Activated T-cell treated with anti-CD3 and anti-CD28 coated beads for 48 hours (primary cell): ENCODE measurements at places on chromosomes 1 and 21.

DNA sequence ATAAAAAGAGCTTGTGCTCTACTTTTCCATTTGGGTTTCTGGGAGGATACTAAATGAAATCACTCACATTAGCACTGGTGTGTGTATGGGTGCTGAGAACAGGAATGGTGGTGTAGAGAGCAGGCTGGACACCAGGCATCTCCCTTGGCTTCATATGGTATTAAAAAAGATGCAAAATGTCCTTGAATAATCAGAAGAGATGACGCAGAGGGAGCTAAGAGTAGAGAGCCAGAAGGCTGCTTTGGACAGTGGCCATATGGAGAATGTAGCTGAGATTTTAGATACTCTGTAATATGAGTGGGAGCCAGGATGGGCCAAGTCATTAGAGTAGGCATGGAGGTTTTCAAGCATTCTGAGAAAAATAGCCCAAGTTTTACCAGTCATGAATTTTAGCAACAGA lies 112.3 kb upstream of the ZRANB2 start:
- DNase-seq, result no peak

GRCh38 chr1:19044975-19045831 lies 88.7 kb upstream of the IFFO2 start:
- DNase-seq, result no peak

DNA sequence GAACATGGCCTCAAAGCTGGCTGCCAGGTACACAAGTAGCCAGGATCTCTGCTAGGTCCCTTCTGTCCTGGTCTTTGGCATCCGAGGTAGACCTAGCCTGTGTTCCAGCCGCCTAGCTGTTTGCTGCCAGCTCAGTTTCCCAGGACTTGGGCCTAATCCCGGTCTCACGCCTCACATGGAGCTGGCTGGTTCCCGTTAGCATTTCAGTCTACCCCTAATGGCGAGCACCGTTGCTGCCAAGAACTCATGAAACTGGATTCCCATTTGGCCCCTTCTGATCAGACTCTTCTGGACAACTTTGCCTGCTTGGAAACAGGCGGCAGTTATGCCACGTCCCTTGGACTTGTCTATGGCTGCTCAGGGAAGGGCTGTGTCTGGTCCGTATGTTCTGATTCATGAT lies 26.2 kb upstream of the HHAT start:
- DNase-seq, result no peak

DNA sequence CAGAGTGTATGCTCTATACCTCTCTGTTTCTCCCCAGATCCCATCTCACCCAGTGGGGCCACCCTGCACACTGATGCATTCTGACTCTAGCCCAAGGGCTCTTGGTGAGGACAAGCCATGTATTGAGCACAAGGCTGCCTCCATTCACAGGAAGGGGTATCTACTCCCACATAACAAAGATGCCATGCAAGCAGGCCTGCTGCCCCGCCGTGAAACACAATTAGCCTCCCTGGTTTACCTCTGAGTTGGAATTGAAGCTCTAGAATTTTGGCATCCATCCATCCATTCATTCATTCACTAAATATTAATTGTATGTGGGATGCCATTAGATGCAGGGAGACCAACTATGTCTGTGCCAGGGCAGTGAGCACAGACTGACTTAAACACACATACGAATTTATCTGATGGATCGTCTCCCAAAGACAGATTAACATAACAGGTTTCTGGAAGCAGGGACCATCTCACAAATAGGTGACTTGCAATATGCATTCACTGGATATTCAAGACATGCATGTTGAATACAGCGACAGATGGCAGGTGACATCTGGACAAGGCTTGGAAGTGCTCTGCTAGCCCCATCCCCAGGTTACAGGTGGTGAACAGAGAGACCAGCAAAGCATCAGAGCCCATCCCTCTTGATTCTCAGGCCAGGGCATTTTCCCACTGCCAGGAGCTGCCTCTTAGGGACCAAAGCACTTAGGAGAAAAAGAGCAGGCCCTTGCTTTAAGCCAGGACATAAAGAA lies 34.3 kb downstream of the TRABD2B start:
- no peak for DNase-seq

DNA sequence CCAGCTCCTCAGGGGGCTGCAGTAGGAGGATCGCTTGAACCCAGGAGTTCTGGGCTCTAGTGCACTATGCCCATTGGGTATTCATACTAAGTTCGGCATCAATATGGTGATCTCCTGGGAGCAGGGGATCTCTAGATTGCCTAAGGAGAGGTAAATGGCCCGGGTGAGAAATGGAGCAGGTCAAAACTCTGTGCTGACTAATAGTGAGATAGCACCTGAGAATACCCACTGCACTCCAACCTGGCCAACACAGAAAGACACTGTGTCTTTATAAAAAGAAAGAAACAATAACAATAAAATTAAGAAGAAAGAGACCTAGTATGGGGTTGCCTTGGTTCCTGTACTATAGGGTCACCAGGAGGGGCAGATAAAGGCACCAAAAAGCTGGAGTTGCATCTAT lies 13.7 kb upstream of the DUSP12 start:
- no peak for DNase-seq

DNA sequence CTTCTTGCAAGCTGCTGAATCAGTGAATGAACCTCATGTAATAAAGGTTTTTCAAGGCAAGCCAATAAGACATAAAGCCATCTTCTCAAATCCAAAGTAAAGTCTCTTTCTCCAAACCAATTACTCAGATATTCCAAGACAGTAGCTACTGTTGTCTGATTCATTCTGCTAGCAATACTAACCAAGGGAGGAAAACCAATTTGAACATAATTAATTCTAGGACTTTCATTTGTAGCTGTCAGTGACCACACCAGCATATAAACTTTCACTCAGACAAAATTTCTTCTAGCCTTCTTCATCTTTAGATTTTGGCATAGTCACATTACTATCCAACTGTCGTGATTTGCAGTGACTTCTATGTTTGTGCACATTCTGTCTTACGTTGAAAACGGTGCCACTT lies 10.5 kb upstream of the INTS3 start:
- DNase-seq, result no peak

- DNase-seq, result no peak
These were observed 244.7 kb downstream of the PTPRU start for GRCh38 chr1:29481031-29481430.

DNA sequence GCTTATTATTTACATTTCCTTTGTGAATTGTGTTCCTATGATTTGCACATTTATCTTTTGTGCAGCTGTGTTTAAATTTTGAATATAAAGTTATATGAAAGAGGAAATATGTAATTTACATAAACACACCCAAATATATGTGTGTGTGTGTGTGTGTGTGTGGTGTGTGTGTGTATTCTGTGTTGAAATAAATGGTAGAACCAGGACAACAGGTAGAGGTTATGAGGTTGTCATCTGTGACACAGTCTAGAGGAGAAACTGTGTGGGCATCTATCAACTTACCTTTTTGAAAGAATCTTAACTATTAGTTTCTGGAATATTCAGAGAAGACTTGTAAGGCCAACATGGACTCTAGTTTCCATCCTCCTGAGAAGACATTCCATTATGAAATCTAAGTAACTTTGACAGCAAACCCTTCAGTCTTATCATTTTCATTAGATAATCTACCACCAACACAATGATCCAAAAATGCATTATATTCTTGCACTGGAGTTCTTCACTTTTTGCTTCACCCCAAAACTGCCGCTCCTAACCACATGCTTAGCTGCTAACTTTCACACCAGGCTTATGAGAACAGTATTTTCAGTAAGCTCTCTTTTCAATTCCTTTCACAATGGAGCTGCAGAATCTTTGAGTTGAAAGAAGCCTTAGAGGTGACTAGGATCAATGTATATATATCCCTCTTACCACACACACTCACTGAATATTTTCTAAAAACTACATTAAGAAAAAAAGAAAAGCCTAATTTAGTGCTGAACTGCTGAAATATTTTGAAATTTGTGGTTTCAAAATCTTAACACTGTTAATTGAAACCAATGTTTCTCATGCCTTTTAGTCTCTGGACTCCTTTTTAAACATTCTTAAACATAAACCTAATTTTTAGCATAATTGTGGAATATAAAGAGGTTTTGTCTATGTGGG lies 21.8 kb downstream of the PTPRC start:
- no peak for DNase-seq

DNA sequence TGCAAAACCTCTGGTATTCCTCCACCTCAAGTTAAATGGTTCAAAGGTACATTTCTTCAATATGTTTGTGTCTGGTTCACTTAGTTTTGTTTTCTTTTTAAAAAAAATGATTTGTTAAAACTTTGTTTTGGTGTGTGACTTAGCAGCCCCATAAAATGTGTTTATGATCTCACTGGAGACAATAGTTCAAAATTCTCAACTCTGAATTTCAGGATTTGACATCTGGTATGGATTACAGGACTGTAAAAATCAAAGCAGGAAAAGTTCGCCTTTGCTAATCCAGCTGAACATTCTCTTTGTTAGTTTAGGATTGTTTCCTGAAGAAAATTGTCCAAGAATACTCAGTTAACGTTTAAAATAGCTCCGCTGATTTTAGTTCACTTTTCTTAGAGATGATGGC lies 231.7 kb downstream of the HMCN1 start:
- no peak for DNase-seq

- DNase-seq, result no peak
These were observed 12.9 kb downstream of the GNB1 start for GRCh38 chr1:1877865-1878436.

DNA sequence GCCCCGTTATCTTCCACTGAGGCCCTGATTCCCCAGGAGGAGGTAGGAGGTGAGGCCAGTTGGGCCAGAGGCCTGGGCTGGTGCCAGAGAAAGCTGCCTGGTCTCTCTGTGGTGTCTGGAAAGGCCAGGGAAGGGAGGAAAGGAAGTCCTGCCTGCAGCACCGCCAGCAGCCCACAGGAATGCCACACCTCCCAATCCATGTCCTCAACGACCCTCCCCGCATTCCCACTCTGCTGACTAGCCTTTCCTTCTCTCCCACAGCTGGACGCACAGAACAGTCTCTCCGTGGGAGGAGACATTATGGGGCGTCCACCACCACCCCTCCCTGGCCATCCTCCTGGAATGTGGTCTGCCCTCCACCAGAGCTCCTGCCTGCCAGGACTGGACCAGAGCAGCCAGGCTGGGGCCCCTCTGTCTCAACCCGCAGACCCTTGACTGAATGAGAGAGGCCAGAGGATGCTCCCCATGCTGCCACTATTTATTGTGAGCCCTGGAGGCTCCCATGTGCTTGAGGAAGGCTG lies 18.0 kb downstream of the CSF1 start:
- DNase-seq, result no peak

DNA sequence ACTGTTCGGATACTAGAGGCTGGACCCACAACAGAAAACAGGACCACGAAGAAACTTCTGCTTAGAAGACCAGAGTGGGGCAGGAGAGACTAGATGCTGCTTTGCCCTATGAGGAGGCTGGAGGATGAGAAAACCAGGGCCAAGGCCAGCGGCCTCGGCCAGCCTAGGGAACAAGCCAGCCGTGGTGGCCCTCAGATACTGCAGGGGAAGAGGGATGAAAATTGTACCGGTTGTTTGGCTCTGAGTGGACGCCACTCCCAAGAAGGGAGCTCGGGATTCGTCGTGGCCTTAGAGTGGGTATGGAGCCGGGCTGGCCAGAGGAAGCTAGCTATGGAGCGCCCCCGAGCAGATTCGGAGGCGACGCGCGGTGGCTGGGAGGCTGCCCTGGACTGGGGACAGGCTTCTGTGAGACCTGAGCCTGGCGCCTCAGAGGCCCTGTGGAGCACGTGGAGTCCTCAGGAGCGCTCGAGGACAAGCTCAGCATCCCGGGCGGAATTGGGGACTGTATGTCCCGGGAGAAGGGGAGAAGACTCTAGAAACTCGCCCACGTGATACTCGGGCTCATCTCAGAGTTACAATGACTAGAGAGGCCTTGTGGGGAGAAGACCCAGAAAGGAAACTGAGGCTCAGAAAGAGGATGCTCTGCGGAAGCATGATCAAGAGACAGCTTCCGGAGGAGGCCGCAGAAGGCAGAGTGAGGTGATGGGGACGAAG lies 2.8 kb downstream of the PRRX1 start:
- DNase-seq, result no peak

- no peak for DNase-seq
These were observed 543.5 kb downstream of the PTPRC start for GRCh38 chr1:199182186-199182843.

DNA sequence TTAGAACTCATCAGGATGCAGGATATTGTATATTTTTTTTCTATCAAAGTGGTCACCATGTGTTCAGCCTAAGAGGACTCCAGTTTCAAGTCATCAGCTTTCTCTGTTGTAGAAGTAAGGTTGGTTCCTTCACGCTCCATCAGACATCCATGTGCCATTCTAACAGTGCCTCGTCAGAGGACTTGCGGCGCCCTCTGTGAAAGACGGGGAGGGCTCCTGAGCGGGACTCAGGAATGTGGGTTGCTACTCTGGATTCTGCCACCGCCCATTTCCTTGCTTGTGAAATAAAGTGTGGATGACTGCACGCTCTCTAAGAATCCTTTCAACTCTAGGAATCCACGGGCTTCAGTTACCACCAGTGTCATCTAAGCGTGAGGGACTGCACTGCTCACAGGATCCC lies 593.5 kb downstream of the KIF26B start:
- no peak for DNase-seq
